ENCODE measurements at places on chromosomes 4 and X.

DNA sequence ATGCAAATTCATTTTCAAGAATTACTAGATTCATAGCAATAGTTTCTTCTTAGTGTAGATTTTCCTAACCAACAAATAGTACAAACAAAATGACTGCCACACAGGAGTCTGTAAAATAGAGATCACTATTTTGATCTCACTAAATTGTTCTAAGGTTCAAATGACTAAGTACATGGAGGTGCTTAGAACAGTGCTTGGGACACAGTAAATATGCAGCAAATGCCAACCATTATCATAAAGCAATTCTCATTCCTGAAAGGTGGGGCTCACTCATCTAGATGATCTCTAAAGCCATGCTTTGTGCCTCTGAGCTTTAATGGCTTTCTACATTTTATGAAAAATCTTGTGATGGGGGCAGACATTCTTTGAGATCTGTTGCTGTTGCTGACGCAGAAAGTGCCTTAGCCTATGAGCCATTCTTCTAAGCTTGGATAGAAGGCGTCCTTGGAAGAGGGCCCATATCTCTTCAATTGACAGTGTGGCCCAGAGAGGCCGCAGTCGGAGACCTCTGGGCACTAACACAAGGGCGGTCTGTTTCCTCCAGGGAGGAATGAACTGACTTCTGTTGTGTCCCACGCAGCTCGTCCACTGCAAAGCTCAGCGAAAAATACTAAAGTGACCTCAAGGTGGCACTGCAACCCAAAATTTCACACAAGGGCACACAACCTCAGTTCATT, 23.5 kb downstream of the TLR10 start:
- DNase-seq, result peak; percentile 46

DNA sequence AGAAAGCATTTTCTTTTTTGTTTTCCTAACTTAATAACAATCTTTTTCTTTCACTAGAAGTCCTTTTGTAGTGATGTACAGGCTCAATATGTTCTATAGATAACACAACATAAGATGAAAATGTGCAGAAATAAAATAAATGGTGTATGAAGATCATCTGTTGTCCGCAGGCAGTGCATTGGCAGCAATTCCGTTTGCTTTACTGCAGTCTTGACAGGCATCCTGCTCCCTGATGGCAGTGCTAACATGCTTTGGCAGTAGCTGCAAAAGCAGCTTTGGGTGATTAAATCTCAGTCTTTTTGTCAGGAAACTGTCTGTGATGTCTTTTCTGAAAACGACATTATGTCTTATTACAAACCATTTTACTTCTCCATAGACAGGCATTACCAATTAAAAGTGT, 131.4 kb downstream of the TRAM1L1 start:
- DNase-seq, result no peak

DNA sequence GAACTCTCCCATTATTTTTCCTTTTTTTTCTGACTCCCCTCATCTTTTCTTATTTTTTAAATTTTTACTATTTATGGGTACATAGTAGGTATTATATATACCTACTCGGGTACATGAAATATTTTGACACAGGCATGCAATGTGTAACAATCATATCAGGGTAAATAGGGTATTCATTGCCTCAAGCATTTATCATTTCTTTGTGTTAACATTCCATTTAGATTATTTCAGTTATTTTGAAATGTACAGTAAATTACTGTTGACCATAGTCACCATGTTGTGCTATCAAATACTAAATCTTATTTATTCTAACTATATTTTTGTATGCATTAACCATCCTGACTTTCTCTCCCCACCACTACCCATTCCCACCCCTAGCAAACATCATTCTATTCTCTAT, 33.8 kb upstream of the SLIT2 start:
- DNase-seq, result no peak

DNA sequence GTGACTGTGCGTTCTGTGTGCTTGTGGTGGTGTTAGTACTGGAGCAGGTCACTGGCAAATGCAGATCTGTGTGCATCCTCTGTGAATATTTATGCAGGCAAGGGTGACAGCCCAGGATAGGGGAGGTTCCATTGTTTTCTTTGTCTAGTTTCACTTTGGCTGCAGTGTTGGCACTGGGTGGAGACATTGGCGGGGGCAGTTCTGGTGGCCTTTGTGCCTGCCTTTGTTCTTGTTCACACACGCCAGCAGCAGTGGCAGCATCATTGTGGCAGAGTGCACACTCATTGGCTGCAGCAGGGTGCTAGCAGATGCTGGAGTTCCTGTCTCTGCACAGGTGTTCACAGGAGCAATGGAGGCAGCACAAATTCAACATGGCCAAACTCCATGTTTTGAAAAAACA, 495.3 kb downstream of the UBE2NL start:
- no peak for DNase-seq

Measured in kidney capillary endothelial cell (primary cell).